ENCODE measurements at places on chromosomes 12 and 14. TPM values are rescaled to one million over a fixed set of nuclear protein-coding genes. Genes with fewer than 3 reads are reported as not detected.

DNA sequence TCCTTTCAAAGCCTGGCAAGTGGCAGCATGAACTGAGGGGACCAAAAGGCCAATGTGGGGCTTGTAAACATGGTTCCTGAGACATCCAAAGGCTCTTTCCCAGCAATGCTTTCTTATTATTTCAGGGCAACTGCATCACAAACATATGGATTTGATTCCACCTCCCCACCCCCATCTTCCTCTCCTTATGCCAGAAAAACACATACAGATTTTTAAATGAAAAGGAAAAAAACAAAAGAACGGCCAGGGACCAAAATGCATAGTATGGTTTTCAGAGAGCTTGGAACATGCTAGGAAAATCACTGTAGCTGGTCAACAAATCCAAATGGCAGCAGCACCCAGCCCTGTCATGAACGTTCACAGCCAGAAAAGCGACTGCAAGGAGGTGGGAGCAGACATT lies 167.6 kb downstream of the ANO2 start:
- DNase-seq: no peak
- no peaks in the 10 kb centered on the region for H3K27me3 ChIP-seq
- peaks cover 5% of the 10 kb centered on the region for H3K4me1 ChIP-seq
- H3K4me3 ChIP-seq: no peak overlapping the region
- no peak overlapping the region for H3K27ac ChIP-seq
- H3K36me3 ChIP-seq: no peaks in the 10 kb centered on the region

The KCTD10 gene
- total RNA-seq: 128 TPM

- H3K27me3 ChIP-seq: peaks cover 1% of the 10 kb centered on the region
- H3K36me3 ChIP-seq: peaks cover 17% of the 10 kb centered on the region
- H3K27ac ChIP-seq: no peak overlapping the region
- peaks cover 5% of the 10 kb centered on the region for H3K4me1 ChIP-seq
Measured at GRCh38 chr12:95116773-95117172, 43.4 kb upstream of the NR2C1 start.

DNA sequence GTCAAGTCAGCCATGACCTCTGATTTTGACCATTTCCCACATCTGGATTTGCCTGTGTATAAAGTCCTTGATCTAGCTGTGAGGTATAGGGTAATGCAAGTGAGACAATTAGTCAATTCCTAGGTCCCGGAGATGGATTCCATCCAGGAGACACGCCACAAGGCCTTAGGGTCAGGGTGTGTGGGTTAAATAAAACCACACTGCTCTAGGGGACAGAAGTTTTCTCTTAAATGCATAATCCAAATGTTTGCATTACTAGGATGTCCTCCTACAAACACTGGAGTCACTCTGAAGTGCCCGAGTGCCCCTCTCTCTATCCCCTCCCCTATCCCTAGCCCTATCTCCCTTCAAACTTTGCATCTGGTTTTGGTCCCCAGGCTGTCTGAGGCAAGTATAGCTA lies 26.8 kb downstream of the LRIG3 start:
- H3K4me1 ChIP-seq: peaks cover 12% of the 10 kb centered on the region
- H3K4me3 ChIP-seq: no peak overlapping the region

Measured in endothelial cell (in vitro differentiated cells).